Stimulated activated CD8-positive, alpha-beta memory T cell treated with anti-CD3 and anti-CD28 coated beads, Interleukin-4, amount 100 ng/mL, for 1 hour (primary cell): ENCODE measurements at places on chromosomes 5 and 9.

DNA sequence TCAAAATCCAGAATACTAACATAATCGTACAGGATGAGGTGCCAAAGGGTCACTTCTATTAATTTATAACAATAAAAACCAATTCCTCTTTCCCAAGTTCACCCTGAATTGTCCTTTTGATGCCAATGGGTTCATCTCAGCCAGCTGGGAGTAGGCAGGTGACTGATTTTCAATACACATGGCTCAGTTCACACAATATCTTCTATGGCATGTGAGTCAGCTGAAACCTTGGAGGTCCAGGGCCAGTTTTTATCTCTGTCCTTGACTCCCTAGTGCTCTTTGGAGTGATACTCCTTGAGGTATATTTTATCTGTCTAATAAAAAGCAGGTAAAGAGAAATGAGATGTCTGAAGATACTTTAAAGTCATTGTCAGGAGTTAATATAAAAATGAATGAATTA, 186.6 kb downstream of the SMC2 start:
- no peak for DNase-seq

GRCh38 chr5:81572201-81572600, 178.3 kb upstream of the ACOT12 start:
- DNase-seq = no peak

- no peak for DNase-seq
Measured at GRCh38 chr5:119330367-119331183, 25.2 kb upstream of the TNFAIP8 start.

DNA sequence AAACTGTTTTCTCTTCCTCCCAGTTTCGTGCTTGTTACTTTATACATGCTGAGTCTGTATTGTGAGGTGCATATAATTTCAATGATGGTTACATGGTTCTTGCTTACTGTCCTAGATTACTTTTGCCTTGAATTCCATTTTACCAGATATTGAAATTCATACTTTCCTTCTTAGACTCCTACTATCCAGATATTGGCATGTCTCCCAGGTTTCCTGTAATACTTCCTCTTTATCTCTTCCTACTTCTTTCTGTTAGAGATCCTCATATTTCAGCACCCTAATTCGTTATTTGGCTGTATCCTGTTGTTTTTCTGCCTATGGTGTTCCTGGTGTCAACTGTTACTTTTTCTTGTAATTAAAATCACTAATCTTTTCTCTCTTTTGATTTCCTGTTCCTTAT, 522.1 kb downstream of the CCDC171 start:
- DNase-seq = no peak

DNA sequence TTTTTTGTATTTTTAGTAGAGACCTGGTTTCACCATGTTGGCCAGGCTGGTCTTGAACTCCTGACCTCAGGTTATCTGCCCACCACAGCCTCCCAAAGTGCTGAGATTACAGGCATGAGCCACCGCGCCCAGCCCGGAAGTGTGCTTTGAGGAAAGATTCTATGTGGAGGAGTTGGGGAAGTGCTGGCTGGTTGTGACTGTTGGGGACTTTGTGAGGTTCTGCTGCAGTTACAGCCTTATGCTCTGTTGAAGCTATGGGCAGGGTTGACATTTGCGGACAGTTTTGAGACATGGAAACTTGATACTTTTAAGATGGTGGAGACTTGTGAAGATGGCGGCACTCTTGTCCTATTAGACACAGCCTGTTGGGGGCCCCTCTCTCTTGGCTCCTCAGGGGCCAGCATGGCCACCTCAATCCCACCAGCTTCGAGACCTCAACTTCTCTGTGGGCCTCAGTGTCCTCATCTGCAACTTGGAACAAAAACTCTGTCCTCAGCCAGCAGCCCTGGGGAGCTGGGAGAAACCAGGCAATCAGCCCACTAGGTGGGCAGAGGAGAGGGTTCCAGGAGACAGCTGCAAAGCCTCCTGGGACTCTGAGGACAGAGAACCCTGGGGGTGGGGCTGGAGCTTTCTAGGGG, 24.9 kb downstream of the C9orf50 start:
- no peak for DNase-seq
